Stimulated activated CD4-positive, alpha-beta T cell treated with anti-CD3 and anti-CD28 coated beads, Interleukin-15, amount 100 ng/mL, for 48 hours (primary cell): ENCODE measurements at places on chromosomes 2 and 18.

GRCh38 chr2:79801082-79801481 lies 288.2 kb downstream of the CTNNA2 start:
- no peak for DNase-seq

DNA sequence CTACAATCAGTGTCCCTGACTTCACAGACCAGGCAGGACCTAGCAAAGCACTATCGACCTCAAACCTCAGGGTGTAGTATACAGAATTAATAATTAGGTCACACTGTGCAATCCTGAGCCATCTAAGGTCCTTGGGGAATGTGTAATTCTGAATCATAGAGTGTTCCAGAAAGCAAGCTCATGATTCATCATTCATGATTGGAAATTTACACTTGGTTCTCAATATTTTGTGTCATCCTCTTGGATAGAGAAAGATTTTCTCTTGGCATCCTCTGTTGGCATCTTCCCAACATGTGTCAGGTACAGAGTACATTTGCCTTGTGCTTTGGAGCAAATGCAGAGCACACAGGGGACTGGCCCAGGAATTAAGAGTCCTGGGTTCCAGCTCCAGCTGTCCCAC lies 245.0 kb upstream of the NT5C1B start:
- DNase-seq, result no peak

- no peak for DNase-seq
These were observed 182.1 kb downstream of the ANKRD30B start for GRCh38 chr18:14930076-14930475.

DNA sequence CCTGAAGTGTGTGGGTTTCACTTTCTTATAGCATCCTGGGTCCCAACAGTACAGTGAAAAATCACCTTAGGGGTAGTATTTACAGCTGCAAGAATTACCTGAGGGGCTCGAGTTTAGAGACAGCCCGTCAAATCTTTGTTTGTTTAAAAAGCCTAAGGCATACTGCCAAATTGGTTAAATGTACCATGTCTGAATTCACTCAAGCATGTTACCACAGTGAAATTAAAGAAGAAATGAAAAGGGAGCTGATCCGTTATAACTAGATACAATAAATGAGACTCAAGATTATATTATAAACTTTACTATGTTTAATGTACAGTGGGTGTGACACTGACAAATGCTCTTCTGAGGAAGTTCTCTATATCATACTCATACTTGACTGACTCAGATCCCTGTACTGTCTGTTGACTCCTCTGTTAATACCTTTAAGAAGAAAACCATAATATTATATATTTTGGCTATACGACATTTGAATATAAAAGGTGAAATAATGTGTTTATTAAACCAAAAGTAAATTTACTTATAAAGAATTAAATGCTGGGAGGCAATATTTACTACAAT lies 107.3 kb downstream of the TMEFF2 start:
- DNase-seq, result no peak

DNA sequence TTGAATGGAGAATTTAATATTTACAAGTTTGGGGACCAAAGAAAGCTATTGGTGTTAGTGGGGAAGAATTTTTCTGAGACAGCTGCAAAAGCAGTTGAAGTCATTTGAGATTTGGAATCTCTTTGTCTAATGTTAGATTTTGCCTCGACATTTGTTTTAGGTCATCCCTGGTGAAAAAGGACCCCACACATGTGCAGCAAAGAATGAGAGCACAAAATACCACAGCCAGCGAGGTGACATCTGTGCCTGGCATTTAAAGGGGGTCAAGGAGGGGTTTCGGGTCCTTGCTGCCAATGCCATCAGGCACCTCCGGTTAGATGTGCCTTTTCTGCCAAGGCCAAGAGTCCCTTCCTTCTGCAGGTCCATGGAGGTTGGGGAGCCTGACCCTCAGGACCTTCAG lies 173.3 kb downstream of the TRIB2 start:
- no peak for DNase-seq

DNA sequence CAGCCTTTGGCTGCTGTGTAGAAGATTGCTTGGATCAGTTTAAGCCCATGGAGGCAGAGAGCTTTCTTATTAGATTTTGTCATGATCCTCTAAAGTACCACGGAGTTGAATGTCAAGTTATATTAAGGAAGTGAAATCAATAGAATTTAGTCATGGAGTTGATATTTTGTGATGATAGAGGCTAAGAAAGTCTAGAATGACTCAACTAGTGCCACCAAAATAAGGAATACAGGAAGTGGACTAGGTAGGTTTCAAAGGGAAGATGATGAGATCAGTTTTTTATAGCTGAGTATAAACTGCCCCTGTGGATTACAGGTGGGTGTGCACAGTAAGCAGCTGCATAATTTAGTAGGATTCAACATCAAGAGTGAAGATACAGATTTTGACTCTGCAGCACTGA lies 25.2 kb downstream of the FBXO36 start:
- no peak for DNase-seq

DNA sequence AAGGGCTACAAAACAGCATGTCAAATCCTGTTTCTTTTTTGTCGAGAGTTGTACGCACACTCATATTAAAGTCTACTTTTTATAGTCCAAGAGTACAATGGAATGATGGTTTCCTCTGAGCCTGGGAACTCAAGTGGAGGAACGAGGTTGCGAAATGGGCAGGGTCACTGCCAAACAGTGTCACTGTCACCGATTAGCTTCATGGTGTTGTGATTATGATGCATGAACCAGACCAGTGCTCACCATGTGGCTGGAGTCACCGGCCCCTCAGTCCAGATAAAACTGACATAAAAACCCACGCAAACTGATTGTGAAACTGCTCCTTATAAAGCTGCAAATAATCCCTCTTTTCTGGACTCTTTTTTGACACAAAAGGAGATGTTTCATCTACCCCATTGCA lies 122.0 kb downstream of the COPS8 start:
- no peak for DNase-seq

- no peak for DNase-seq
These were observed at the start of gene VAMP5 for GRCh38 chr2:85584354-85584856. TSS of gene VAMP5 (plus strand) at chr2:85584431. CDS start at chr2:85584491, 60 bp downstream.

DNA sequence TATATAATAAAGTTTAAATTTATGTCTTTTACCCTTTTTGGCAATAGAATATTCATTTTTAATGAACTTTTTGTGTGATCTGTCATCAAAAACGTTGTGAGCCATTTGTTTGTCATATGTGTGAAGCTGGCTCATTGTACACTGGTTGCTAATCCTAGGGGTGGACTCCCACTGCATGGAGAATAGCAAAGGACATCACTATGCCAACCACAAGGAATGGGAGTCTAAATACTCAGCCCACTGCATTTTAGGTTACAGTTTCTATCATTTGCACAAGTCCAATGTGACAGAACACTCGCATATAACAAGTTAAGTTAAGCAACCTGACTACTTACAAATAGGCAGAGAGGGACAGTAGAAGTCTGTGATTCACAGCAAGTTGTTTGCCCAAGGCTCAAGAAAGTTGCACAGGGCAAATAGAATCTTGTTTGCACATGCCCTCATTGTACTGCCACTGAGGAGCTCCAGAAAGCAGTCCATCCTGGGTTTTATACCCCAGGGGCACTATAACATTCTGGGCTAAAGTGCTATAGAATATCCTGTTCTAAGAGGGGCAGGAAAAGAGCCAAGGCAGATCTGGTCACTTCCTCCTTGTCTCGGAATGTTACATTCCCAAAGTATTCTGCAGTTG lies 545.9 kb upstream of the GCFC2 start:
- DNase-seq, result no peak

GRCh38 chr18:48826806-48827205 lies 124.0 kb downstream of the SMAD7 start:
- no peak for DNase-seq

DNA sequence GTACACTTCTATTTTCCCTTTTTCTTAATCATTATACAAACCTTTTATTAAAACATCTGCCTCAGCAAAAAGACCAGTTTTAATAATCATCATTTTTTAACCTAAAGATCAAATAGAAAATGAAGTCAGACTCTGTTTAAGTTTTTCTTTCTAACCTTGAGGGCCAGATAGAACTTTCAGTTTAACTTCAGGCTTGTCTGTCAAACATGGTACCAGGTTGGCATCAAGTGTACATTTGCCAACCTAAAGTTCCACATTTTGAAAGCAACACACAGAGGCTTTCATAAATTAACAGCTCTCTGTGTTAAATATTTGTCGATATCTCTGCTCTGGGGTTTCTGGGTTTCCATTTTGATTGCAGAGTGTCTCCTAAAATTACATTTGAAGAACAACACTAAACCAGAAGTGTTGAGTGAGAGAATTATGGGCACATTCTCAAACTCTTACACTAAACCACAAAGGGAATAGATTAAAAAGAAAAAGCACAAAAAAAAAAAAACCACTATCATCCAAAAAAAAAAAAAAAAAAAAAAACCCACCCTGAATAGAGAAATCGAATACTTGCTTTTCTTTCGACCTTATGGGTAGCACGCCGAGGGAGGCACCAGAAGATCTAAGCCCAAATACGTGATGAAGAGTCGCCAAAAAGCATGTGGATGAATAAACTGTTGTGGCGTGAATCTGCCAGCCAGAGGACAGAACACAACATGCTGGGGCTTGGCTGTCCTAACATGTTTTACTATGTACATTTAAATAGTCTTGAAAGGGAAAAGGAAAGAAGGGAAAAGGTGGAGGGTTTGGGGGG lies 166.2 kb downstream of the TCF4 start:
- no peak for DNase-seq

- no peak for DNase-seq
These were observed 221.0 kb downstream of the SLC8A1 start for GRCh38 chr2:40230707-40231432.

DNA sequence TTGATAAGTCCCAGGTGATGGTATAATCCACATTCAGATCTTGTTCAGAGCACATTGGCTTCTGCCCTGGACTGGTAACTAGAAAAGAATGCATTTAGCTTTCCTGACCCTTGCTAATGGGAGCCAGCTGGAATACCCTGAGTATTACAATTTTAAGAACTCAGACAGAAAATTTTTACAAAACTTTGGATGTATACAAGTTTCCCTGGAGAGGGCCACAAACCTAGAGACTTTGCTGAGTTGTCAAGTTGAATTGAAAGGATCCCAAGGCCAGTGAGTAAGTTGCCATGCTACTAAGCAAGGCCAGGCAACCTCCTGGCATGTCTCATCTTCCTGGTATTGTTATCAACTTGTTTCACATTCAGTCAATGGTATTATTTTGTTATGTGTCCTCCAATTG lies 20.0 kb upstream of the NABP1 start:
- DNase-seq, result no peak
